Panc1 (cell line): ENCODE measurements at places on chromosomes 7 and 10. TPM values are rescaled to one million over a fixed set of nuclear protein-coding genes. Genes with fewer than 3 reads are reported as not detected.

LIPJ gene
- total RNA-seq = not detected

ANXA8L1 gene
- 0.26 TPM for total RNA-seq

KLF14 gene
- total RNA-seq = 0.39 TPM

HPSE2 gene
- not detected for total RNA-seq

ZNF804B gene
- total RNA-seq = not detected

CYP3A7 gene
- total RNA-seq = not detected

SH2B2 gene
- total RNA-seq = 2.8 TPM

UCMA gene
- total RNA-seq = not detected

ACSL5 gene
- total RNA-seq = 2.4 TPM

GRCh38 chr10:52459097-52459496, 145.0 kb downstream of the DKK1 start:
- no peak for DNase-seq

GRCh38 chr7:23710000-23710399, at the start of gene STK31:
Gene STK31 (plus strand): TSS chr7:23710219. CDS start chr7:23710286, 67 bp downstream.
- no peak for DNase-seq

- DNase-seq = no peak
These were observed 40.3 kb downstream of the ARHGAP22 start for GRCh38 chr10:48564466-48565160.

DNA sequence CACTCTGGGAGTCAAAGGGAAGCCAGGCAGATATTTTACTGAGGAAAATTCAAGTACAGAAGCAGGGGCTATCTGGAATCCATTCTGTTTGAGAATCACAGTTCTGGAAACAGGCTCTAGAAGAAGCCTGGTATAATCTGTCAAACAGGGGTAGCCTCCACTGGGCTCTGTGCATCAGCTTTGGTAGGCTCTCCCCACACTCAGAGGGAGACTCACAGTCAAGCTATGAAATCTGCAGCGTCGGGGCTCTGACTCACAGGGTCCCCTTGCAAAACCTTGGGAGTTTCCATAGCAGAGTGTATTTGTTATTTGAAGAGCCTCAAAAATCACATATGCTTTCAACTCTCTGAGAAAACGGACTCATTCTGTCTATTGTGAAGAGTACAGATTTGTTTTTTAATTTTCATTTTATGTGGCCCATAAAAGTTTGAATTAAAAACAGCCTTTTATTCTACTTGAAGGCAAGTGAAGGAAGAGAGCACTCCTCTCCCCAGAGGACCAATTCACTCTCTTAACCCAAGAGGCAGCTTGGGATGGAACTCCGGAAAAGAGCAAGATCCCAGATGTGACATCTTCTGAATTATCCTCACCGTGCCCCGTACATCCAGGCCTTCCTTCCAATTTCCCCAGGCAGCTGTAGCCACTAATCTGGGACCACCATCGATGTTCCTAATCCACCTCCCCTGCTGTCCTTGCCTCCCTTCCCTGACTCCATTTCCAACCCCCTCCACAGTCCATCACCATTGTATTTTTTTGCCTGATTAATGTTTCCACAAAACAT, 590.9 kb upstream of the MGMT start:
- no peak for DNase-seq

GRCh38 chr7:135168489-135169140, 1.9 kb downstream of the CYREN start:
- DNase-seq = no peak

GRCh38 chr10:99522470-99523250, 10.1 kb upstream of the NKX2-3 start:
- DNase-seq = no peak

GRCh38 chr7:33446551-33446950, 317.2 kb downstream of the BBS9 start:
- no peak for DNase-seq

- DNase-seq = no peak
These were observed 230.6 kb downstream of the PLXNA4 start for GRCh38 chr7:132345543-132346129.

GRCh38 chr10:17025444-17026295, 103.9 kb downstream of the CUBN start:
- DNase-seq = no peak

DNA sequence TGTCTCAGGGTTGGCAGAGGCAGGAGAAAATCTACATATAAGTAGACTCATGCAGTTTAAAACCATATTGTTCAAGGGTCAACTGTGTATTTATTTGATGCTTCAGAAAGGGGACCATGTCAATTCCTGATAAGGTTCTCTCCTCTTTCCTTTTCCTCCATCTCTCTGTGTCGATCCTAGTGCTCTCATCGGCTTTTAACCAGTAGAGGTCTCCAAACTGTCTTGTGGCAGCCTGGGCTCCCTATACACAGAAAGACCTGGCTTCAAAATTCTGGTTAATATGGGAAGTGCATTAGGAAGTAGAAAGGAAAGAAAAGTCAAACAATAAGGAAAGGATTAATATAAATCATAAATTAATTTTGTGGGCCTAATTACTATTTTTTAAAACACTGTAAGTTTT, 304.4 kb upstream of the C7orf33 start:
- no peak for DNase-seq

GRCh38 chr10:49527061-49527460, 11.9 kb downstream of the ERCC6 start:
- no peak for DNase-seq

- DNase-seq = no peak
These were observed 54.6 kb upstream of the NRG3 start for GRCh38 chr10:81820418-81820817.

DNA sequence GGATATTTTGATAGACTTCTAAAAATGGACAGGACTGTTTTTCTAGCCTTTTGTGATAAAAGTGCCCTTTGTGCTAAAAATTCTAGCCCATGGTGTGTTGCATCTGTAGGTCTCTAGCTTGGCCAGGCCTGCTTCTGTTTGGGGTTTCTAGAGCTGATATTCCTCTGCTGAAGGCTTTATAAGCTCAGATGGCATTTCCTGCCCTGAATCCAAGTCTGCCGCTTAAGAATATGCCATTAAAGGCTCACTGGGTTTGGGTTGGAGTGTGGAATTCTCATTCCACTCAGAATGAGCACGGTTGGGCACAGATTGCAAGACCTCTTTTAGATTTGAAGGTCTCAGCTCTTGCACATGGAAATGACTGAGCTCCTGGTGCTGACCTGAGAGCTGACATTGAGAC, 49.4 kb upstream of the IGFBP3 start:
- DNase-seq = no peak

DNA sequence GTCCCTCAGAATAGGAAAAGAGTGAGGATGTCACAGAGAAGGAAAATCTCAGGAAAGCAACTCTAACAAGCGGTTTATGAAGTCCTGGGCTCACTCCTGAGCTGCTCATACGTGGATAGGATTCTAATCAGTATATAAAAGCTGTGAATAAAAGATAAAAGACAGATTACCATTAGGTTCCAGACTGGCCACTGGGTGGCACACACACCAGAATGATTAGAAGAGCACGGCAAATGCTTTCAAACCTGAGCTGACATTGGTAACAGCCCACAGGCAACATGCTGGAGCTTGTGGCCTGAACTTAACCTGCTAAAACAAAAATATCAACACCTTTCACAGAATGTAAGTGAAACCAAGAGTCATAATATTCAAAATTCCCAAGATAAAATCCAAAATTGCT, 370.8 kb downstream of the GRID1 start:
- DNase-seq = no peak

DNA sequence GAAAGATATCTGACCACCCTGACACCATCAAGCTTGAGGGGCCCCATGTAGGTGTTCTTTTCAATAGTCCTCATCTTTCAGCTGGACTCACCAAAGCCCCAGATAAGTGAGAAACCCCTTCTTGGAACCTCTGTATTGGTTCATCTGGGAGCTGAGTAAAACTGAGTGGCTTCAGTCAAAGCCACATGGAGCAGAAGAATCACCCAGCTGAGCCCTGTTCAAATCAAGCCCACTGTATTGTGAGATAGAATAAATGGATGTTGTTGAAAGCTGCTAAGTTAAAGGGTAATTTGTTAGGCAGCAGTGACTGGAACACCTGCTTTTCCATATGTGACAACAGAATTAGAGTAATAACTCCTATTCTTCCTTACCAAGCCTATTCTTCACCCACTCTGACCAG, 64.8 kb upstream of the SDK1 start:
- no peak for DNase-seq

- no peak for DNase-seq
These were observed 11.4 kb upstream of the RBM20 start for GRCh38 chr10:110632591-110633215.

- no peak for DNase-seq
These were observed 70.4 kb upstream of the APBB1IP start for GRCh38 chr10:26367771-26368170.

DNA sequence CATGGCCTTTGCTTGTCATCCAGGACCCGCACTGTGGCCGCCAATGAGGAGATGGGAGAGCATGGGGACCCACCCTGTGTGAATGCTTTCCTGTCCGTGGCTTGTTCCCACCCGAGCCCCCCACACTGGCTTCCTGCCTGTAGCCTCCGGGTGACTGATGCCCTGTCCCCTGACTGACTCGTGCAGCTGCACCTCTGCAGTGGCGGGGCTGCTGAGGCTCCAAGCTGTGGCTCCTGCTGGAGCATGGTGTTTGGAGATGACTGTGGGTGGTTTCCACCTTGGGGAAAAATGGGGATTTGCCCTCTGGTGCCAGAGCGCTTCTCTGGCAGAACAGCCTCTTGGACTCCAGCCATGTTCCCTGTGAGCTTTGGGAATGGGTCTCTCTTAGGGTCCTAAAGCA, 2.1 kb downstream of the CAMK1D start:
- no peak for DNase-seq

DNA sequence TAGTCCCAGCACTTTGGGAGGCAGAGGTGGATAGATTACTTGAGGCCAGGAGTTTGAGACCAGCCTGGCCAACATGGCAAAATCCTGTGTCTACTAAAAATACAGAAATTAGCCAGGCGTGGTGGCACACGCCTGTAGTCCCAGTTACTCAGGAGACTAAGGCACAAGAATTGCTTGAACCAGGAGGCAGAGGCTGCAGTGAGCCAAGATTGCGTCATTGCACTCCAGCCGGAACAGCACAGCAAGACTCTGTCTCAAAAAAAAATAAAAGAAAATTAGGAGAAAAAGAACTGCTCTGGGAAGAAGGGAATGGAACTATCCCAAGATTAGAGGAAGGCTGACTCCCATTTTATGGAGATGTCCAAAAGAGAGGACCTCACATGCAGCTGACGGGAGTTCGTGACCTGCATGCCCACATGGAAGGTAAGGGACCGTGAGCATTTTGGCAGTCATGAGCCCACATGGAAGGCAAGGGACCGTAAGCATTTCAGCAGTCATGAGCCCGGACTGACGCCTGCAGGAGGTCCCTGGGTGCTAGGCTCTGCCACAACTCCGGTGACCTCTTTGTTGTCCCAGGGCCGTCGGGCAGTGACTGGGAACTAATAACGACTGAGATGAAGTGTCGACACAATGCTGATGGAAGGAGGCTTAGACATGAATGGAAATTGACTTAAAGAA, 18.6 kb upstream of the GTPBP4 start:
- no peak for DNase-seq
